Stimulated activated CD8-positive, alpha-beta memory T cell treated with anti-CD3 and anti-CD28 coated beads, Interleukin-15, amount 100 ng/mL, for 1 hour (primary cell): ENCODE measurements at places on chromosomes 12 and 14.

GRCh38 chr14:104099096-104100041 is 13.9 kb downstream of the ASPG start:
- DNase-seq: no peak

GRCh38 chr12:54369597-54370131 is 5.4 kb upstream of the GPR84 start:
- no peak for DNase-seq

DNA sequence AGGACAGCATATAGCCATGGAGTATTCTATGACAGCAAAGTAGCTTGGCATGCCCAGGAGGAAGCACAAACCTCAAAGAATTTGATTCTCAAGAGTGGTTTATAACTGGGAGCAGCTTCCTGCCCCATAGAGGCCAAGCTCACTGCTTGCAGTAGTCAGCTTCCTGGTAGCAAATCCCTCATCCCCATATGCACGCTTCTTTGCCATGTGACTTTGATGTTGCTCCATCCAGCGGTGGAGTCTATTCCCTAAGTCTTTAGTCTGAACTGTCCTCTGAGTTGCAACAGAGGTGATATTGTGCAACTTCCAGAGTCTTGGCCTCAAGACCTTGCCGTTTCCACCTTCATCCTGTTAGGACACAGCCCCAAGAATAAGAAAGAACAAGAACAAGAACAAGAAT is 996.8 kb upstream of the TMEM132C start:
- no peak for DNase-seq

DNA sequence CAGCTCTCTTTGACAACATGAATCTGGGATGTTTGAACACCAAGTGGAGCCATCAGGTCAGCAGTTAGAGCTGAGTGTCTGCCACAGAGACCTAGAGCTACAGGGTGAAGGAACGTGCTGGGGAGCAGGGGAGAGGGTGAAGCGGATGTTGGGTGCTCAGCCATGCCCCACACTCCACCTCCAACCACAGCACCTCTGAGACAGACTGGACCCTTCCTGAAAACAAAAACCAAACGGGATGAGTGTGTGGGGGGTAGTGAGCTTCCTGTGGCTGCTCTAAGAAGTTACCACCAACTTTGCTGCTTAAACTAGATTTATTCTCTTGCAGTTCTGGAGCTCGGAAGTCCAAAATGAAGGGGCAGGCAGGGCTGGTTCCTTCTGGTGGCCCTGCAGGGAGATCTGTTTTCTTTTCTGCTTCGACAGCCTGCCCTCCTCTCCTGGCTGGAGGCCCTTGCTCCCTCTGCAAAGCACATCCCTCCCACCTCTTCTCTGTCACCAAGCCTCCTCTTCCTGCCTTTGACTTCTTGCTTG is 5.6 kb upstream of the GOLGA3 start:
- no peak for DNase-seq

GRCh38 chr14:104979758-104980610 is 1.8 kb upstream of the AHNAK2 start:
- DNase-seq: no peak

- DNase-seq: no peak
Observed at GRCh38 chr12:93616584-93617101, 44.2 kb downstream of the SOCS2 start.

DNA sequence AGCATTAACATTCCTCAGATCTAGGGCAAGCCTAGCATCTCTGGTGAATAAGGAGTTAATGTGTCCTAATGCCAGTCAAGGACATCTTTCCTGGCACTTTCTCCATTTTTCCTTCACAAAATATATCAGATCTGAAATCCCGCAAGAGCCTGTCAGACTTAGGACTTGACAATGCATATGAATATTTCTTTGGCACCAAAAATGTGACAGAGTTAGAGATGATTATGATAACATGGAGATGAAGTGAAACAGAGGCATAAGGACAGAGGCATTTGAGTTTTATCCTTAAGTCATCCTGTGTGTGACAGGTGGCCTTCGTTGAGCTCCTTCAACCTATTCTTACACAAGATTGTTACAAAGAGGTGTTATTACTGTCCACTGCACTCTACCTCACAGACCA is 388.0 kb downstream of the EMP1 start:
- DNase-seq: no peak

DNA sequence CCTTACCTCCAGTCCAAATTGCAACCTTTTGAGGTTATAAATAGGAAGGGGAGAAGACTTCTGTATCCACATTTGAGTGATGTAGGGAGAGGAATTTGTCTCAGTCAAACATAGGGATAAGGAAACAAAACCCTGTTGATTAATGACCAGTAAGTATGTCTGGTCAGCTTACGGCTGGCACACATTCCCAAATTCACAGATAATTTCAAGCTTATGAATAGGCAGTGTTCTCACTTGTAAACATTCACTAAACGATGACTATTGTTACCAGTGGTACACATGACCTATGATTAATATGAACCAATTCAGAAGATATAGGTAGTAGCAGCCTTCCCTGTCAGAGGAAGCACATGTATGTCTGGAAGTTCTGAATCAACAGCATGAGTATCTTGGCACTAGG is 33.0 kb upstream of the SLC5A8 start:
- DNase-seq: no peak

DNA sequence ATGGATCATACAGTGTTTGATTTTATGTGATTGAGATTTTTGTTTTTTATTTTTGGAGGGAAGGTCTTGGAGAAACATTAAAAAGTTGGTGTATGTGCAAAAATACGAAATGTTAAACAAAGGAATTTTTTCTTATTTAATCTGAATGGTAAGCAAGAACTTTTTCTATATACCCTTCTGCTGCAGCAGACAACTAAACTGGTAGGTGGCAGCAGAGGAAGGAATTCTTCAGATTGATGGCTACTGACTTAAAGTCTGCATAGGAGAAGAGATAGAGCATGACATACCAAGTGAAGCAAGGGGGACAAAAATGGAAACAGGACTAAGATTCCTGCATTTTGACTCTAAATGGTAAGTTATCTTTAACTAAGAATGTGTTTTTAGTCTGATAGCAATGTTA is 42.0 kb upstream of the A2ML1 start:
- DNase-seq: no peak

DNA sequence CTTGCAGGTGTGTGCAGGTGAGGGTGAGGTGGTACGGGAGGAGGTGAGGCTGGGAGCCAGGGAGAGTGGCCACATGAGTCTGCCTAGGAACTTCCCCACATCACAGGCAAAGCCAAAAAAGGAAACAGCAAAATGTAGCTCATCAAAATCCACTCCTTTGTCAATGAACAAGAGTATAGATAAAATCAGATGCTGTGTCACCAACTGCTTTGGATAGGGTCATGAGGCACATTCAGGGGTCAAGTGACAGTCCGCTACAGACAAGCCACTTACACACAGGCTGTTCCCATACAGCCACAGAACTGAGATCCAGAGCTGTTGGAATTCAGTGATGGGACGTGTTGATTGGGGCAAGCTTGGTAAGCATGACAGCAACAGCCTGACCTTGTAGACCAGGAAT is 100.3 kb upstream of the NOS1 start:
- DNase-seq: no peak

- no peak for DNase-seq
Observed at GRCh38 chr14:51726166-51726899, 74.6 kb downstream of the FRMD6 start.

DNA sequence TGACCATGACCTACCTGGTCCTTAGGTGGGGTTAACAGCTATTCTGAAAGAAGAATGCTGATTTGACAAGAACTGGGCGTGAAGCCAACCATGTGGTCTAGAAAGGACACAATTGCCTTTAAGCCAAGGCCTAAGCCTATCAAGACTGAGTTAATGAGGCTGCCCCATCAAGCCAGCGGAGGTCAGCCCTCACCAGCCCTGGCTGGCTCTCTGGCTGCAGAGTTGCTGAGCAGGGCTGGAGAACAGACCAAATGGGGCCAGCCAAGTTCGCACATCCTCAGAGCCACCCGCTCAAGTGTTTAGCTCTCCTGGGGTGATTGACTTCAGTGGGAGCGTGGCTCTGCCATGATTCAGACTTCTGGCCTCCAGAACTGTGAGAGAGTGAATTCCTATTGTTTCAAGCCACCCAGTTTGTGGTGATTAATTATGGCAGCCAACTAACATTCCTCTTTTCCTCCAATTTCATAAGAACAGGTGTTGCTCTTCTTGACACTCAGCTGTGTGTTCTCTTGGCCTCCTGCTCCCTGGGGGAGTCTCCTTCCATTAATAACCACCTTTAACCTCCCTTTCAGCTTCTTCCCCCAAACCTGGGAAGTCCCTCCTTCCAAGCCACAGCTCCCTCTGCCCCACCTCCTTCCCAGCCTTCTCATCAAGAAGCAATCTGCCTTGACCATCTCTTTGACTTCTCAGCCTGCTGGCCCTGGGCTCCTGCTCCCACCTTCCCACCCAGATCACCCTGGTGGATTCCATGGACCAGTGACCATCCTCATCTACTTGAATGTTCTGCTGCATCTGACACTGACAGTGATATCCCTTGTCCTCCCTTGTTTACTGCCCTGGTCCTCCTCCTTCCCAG is 5.3 kb upstream of the SERPINA5 start:
- no peak for DNase-seq

- no peak for DNase-seq
Observed at GRCh38 chr12:836952-837351, 84.6 kb downstream of the WNK1 start.

GRCh38 chr12:124703856-124704255 is 136.4 kb upstream of the NCOR2 start:
- no peak for DNase-seq

GRCh38 chr12:56086608-56087007 is 6.6 kb downstream of the ERBB3 start:
- DNase-seq: no peak

DNA sequence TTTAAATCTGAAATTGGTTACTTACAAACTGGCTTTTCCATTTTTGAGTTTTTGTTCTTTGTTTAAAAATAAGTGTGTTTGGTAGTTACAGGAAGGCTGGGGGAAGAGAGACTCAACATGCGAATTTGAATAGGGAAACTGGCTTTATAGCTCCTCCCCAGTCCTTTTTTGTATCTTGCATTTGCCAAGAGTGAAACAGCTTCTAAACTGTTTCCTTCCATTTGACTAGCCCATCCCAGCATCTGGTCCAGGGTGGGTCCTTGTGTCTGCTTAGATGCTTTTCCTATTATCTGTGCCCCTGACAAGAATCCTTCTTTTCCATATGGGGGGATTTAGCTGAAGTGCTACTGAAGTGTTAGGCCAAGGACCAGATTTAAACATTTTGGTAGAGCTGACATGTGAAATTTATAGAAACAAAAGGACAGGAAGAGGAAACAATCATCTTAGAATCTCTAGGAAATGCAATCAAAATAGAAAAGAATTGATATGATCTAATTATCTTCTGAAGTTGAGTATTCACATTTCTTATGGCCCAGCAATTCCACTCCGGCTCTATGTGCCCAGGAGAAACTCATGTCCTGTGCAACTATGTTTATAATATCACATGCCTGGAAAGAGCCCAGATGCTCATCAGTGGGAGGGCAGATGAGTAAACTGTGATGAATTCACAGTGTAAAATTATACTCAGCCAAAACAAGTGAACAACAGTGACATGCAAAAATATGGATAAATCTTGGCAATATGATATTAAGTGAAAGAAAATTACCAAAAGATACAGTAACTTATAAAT is 7.4 kb downstream of the SMOC1 start:
- no peak for DNase-seq

DNA sequence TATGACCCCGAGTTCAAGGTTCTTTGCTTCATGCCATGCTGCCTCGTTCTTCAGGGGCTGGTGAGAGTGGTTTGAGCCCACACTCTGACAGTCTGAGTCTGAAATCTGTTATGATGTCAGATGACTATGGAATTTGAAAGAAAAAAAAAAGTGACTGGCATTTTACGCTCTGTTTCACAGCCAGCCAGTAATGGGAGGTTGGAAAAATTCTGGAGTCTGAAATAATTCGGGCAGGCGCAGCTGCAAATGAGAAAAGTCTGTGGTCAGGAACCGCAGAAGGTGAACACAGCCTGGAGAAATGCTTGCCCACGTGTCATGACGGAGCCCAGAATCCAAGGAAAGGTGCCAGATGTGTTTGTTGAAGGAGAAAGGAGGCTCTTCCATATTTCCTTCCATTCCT is 269.8 kb upstream of the PWP1 start:
- no peak for DNase-seq

GRCh38 chr12:95396849-95397468 is 77.0 kb upstream of the METAP2 start:
- no peak for DNase-seq

- DNase-seq: no peak
Observed at GRCh38 chr12:112969547-112970306, 8.6 kb upstream of the OAS2 start.

GRCh38 chr12:112370868-112371510 is 11.2 kb downstream of the HECTD4 start:
- no peak for DNase-seq

- DNase-seq: no peak
Observed at GRCh38 chr12:129127771-129128170, 274.5 kb downstream of the GLT1D1 start.

- DNase-seq: no peak
Observed at GRCh38 chr14:75650253-75651058, 10.2 kb downstream of the ERG28 start.

DNA sequence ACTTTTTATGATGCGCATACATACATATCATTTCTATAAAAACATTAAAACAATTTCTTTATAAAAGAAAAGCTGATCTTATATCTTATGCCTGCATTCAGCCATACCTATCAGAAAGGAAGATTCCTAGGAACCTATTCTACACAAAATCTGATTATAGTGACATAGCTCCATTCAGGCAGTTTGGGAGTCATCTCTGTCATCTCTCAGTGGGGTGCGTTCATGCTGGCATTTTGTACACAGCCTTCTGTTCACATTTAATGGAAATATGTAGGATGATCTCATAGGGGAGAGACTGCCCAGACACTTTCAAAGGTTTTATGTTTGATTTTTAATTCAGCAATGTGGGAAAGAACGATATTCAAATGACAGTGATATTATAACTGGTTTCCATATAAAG is 52.9 kb downstream of the ATL1 start:
- no peak for DNase-seq

- DNase-seq: no peak
Observed at GRCh38 chr14:103727313-103727980, 11.8 kb downstream of the ZFYVE21 start.

- no peak for DNase-seq
Observed at GRCh38 chr12:74552201-74552600, 14.6 kb downstream of the ATXN7L3B start.

DNA sequence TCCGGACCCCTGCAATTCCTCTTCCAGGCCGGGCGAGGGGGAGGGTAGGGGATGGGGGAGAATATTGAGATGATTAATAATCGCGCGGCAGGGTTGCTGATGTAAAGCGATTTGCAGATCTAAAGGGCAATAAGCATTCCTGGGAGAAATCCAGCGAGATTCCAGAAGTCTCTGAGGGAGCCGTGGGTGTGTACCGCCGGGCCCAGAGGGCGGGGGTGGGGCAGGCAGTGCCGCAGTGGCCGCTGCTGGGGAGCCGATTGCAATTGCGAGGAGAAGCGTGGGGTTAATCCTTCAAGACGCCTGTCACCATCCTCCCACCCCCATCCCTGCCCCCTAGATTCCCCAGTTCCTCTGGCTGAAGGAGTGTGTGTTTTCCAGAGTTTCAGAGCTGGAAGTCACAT is 16.4 kb downstream of the FOS start:
- no peak for DNase-seq
